ENCODE measurements at places on chromosomes 1 and 21.

DNA sequence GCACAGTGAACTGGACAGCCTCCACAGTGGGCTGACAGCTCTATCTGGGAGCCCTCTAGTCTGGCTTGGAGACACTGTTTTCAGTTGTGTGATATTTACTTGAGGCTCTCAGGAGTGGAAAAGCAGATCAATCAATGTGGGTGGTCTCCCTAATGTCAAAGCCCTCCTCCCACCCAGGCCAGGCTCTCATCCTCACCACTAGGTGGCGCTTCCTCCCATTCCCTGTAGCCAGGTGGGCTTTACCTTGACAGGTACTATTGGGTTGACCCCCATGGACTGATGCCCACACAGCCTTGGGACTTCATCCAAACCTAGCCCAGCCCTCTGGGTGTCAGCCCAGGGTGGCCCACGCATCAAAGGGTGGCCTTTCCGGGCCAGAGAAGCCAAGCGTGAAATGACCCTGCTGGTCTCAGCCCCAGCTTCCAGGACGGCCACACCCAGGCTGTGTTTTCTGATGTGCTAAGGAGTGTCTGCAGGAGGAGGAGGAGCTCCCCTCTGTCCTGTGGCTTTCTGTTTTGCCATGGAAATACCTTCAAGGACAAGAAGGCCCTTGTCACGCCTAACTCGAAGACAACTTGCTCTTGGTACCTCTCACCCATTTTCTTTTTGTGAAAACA is 54.0 kb downstream of the CLIC6 start:
- no peak for DNase-seq

GRCh38 chr1:94416901-94417727 is 1.1 kb upstream of the ABCD3 start:
- no peak for DNase-seq

GRCh38 chr1:14778898-14779865 is 180.7 kb downstream of the KAZN start:
- DNase-seq = peak; percentile 4

DNA sequence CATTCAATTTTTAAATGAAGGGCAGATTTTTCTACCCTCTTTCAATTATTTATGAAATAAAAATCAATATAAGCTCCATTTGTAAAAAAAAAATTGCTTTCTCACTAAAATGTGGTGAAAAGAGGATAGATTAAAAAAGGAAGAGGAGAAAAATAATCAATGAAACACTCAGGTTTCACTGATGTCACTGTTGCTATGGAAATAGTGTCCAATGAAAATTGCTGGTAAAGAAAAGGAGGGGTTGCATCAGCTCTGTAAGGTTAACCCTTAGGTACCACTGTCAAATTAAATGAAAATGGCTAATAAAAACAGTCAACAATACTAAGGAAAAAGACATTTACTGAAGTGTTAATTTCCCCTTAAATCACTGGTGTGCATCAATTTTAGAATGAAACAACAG is 91.6 kb upstream of the TTC39A start:
- DNase-seq = no peak

DNA sequence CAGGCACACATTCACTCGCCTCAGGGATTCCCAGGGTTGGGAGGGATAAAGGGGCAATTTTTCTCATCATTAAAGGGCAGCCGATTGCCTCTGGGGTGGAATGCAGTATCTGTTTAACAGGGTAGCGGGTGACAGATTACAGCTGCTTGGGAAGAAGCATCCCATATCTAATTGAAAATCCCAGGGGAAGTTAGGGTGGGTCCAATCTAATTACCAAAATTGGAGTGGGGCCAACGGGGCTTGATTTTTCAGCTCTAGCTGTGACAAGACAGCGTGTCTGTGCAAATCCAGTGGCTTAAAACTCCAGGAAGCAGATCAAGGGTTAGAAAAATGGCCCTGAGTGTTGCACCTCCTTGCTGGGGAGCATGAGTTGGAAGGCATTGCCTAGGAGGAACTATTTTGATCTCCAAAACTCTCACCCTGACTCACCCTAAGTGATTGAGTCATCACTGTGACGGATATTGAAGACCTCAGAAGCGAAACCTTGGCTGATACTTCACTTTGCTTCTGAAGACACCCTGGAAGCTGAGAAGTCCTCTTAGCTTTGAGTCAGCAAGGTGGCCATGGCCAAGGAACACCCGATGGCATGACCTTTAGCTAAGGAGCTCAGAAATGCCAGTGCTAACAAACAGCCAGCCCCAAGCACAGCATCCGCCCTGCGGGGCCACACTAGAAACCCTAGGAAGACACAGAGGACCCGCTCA is 46.0 kb downstream of the GRHL3 start:
- DNase-seq = no peak

- no peak for DNase-seq
These were observed 59.9 kb downstream of the TNN start for GRCh38 chr1:175127565-175127964.

DNA sequence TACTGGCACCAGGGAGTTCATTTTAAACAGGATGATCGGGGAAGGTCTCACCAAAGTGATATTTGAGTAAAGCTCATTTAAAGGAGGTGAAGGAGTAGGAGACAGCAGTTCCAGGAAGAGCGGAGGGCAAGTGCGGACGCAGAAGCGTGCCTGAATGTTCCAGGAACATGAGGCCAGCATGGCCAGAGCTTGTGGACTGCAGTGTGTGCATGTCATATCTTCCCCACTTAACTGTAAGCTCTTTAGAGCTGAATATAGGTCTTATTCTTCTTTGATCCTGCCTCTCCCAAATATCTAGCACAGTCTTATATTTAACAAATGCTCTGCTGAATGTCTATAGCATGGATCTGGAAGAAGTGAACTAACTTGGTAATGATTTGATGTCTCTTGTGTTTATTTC is 639.3 kb downstream of the SMYD3 start:
- DNase-seq = no peak

DNA sequence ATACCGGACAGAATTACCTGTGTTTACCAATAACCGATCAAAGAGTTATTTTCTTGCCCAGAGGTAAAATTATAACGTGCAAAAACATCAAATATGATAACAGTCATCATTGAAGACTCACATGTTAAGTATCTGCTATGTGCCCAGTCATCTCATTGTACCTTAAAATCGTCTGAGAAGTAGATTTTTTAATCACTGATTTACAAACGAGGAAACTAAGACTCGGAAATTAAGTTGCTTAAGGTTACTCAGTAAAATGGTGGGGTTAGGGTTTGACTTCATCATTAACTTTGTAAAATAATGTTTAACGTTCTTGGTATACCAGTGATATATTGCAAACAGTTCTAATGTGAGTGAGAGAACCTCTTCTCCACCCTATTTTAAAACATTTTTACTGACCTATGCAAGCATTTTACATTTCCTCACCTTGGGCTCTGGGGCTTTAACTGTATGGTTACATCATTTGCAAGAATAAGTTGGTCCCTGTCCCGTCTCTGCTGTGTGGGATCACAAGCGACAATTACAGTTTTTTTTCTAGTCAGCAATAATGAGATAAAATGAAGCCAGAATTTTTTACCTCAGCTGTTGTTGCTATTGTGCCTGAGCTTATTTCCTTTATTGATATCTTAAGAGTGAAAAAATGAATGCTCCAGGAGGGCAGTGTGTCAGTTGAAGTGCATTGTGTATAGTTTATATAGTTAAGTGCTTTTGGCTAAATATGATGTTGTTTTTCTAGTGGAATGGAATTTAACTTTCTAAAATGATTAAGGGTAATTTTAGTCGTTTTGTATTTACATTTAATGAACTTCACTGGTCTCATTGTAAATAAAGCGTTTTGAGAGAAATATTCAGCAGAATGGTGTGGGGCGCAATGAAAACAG is 2.7 kb downstream of the RPRD2 start:
- no peak for DNase-seq

- DNase-seq = no peak
These were observed 11.5 kb upstream of the BGLAP start for GRCh38 chr1:156230473-156230837.

DNA sequence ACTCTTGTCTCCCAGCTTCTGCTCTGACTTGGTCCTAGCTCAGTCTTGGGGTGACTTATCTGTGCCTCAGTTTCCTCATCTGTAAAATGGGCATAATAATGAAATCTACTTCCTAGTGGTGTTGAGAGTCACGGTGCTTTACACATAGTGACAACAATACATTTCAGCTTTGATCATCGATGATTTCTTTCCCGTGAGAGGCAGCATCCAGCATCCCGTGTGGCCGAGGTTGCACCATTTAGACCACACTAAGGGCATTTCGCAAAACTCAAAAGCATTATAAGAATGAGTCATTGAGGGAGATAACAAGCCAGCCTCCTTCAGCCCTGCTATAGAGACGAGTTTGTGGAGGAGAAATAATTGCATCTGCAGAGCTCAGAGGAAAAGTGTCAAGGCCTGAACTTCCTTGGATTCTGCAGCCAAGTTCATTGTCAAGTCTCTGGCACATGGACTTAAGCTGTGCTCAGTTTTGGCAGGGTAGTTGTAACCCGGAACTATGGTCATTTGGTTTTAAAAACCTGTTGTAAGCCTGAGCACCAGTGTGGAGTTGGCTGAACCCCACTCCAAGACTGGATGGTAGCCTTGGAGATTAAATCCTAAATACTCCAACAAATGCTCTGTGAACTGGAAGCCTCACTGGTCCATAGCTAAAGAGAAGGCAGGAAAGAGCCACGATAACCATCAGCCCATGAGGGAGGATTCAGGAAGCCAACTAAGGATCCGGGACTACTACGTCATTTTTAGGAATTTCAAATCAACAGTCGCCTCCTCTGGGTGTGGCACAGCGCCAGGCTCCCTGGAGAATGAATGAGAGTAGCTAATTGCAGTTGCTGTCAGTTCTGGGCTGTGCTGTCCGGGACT is 64.2 kb downstream of the TCP10L start:
- DNase-seq = no peak

GRCh38 chr1:14011132-14011531 is 311.1 kb downstream of the PRDM2 start:
- no peak for DNase-seq

- no peak for DNase-seq
These were observed 163.2 kb downstream of the IER5 start for GRCh38 chr1:181251713-181252075.

DNA sequence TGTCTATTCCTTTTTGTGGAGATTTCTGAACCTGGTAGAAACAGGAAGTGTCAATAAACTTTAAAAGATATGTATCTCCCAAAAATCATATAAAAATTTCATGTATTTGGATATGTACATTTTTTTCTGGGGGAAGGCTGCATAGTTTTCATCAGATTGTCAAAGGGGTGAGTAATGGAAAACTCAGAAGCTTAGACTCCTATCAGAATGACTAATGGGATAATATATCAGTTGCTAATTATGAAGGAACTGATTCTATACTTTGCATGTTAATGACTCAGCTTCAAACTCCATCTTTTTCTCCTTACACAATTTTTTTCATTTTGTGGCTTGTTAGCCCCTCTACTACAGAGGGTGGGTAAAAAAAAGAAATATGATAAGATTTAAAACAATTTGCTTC is 55.9 kb downstream of the GON4L start:
- DNase-seq = no peak

- no peak for DNase-seq
These were observed at the start of gene FAM163A for GRCh38 chr1:179742717-179743678. TSS of gene FAM163A (plus strand) at chr1:179743291. CDS start at chr1:179813098, 69,807 bp downstream.

DNA sequence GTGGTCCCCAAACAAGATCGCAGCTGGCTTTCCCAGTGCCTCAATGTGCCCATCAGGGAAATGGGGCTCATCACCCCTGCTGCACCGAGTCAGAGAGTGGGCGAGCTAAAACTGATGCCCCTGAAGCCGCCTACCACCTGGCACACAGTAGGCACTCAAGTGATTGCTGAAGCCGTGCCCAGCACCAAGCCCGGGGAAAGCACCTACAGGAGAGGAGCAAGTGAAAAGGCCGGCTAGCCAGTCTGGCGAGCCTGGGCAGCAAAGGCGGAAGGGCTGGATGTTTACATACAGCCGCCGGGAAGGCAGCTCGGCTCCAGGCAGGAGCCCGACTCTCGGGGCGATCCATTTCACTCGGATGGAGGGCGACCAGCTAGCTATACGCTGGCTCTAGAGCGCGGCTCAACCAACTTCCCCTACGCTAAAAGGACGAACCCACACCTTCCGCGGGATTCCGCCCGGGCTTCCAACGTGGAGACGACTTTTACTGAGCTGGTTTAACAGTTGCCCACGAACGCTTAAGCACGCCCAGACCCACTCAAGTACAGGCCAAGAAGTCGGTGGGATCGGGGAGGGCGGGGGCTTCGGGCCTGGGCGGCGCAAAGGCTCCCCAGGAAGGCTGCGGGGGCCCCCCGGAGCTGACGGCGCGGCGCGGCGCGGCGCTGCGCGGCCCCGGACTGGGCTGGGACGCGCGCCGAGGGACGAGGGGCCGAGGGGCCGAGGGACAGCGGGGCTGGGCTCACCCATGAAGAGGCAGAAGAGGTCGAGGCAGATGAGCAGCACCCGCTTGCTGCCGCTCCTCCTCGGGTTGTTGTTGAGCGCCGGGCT is 1.0 kb downstream of the PLPP3 start:
- DNase-seq = no peak

DNA sequence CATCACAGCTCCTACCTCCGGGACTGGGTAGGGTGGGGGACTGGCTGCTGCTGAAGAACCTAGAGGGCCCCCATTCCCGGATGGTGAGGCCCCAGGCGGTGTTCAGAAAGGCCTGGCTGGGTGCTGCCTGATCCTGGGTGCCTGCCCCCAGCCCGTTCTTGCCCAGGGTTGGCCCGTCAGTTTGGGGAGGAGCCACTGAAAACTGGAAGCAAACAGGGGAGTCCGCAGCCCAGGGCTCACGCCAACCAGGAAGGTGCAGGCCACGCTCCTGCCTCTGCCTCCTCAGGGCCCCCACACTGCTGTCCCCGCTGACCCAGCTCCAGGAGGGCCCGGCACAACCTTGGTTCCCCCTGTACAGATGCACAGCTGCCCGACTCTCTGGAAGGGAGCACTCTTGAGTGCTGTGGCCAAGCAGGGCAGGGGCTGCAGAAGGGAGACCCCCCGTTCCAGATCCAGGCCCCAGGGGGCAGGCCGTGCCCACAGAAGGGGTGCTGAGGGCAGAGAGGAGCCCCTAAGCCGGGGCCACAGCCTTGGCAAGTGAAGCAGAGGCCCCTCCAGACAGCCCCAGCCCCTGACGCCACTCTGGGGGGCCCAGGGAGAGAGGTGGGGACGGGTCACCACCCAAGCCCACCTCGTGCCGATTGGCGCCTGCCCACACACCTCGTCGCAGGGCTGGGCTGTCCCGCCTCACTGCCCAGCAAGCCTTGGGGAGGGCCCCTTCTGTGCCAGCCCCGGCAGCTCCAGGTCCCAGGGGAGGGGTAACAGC is 5.5 kb downstream of the C1QTNF12 start:
- no peak for DNase-seq

Measured in activated CD8-positive, alpha-beta memory T cell treated with anti-CD3 and anti-CD28 coated beads for 1 hour (primary cell).